Right forelimb (tissue), 1 donor: ENCODE measurements at places on chromosomes 5 and 9.
A peak's percentile ranks its signal among the peaks of the same experiment; 100 is the strongest.

DNA sequence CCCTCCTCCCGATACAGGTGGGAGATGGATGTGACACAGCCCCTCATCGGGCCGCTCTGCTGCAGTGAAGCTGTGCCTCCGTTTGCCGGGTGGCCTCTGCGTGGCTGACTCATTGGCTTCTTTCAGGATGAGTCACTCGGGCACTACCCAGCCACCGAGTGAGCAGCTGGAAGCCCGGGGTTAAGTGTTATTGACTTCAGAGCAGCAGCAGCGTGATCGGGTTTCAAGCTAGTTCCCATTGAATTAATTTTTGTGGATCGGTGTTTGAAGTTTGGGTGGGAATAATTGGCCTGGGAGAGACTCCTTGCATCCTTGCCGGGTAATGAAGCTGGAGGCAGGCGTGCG, 266.4 kb upstream of the IRX4 start:
- no peak for DNase-seq

DNA sequence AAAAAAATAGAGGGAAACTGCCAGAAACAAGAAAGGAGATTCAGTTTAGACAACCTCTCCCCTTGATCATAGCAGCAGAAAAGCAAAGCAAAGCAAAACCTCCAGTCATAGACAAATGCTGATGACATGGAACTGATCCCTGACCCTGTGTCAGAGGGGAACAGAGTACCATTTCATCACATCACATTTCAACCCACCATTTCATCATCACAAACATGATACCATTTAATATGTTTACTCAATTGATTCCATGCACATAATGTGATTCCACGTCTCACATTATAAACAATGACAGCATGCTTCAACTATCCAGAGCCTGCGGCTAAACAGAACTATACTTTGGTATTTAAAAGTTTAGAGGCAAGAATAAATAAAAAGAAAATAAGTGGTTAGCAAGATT, 28.7 kb upstream of the ACOT12 start:
- DNase-seq: no peak

GRCh38 chr5:143164557-143164956, 238.9 kb downstream of the NR3C1 start:
- DNase-seq: no peak

GRCh38 chr5:176875014-176875550, 24.1 kb downstream of the HK3 start:
- DNase-seq: no peak

DNA sequence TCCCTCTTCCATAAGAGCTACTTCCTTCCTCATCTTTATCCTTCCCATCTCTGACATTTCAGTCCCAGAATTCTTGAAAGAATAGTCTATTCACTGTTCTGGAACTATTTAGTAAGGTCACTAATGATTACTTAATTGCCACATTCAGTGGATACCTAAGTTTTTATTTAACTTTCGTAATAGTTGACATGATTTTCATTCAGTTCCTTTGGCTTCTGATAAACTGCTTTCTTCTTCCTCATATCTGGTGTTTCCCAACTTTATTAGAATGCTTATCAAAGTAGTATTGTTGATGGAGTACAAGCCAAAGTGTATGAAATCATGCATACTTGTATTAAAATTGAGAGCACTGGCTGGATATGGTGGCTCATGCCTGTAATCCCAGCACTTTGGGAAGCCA, 10.8 kb downstream of the UBE2D2 start:
- no peak for DNase-seq

DNA sequence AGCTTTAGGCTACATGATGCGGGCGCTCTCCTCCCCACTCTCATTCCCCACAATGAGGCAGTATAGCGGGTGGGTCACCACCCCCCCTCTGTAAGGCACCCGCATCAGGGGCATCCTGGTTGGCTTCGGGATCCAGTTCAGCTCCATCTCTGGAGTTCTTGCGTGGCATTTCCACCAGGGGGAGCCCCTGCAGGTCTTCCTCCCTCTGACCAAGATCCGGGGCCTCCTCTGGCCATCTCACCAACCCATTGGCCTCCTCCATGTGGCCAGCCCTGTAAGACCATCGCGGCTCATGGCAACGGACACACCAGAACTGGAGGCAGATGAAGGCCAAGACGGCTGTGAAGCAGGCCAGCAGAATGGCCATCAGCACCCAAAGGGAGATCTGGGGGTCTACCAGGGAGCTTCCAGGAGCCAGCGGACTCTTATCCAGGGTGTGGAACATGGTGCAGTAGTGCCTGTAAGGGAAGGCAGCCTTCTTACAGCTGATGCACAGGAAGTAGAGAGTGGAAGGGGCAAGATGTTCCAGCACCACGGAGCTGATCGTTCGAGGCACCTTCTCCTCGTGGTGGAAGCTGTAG, 77.0 kb downstream of the CYFIP2 start:
- no peak for DNase-seq

DNA sequence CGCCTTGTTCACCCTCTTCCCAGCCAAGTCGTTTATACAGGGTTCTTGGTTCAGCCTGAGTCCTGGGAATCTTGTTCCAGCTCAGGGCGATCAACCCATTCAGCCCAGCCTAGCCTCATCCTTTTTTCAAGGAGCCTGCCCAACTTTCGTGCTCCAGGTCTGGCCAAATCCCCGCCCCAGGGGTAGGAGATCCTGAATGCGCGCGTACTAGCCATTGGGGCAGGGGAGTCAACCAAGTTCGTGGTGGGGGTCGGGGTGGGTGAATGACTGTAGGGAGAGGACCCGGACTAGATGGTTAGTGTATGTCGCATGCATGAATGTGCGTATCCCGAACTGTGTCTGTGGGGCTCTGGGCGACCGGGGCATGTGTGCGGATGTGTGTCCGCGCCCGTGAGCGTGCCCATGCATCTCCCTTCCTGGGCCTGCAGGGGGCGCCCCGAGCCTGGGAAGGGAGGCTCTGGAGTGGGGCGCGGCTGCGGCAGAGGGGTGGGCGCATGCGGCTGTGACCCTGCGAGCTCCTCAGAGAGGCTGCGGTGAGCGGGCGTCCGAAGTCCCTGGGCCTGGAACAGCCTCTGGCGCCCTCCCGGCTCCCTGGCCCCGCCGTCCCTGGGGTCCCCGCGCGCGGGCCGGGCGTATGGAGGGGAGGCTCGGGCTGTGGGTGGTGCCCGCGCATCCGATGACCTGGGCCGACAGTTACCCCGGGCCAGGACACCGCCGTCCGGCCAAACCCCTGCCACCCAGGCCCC, 8.7 kb downstream of the CCL21 start:
- DNase-seq: peak; percentile 85

DNA sequence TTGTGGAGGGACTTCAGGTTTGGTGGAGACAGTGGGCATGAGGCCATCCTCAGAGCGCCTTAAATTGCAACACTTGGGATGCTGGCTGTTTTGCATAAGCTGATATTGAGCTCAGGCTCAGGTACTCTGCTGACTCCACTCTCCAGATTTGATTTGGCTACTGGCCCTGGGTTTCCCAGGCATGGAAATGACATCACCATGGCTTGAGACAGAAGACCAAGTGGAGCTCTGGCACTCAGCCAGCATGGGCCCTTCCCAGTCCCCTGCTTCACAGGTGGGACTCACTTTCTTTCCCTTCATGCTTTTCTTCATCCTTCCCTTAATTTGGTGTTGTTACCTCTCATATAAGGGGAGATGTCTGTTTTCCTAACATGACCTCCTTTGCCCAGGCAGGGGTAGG, 72.0 kb upstream of the IL12B start:
- DNase-seq: no peak

DNA sequence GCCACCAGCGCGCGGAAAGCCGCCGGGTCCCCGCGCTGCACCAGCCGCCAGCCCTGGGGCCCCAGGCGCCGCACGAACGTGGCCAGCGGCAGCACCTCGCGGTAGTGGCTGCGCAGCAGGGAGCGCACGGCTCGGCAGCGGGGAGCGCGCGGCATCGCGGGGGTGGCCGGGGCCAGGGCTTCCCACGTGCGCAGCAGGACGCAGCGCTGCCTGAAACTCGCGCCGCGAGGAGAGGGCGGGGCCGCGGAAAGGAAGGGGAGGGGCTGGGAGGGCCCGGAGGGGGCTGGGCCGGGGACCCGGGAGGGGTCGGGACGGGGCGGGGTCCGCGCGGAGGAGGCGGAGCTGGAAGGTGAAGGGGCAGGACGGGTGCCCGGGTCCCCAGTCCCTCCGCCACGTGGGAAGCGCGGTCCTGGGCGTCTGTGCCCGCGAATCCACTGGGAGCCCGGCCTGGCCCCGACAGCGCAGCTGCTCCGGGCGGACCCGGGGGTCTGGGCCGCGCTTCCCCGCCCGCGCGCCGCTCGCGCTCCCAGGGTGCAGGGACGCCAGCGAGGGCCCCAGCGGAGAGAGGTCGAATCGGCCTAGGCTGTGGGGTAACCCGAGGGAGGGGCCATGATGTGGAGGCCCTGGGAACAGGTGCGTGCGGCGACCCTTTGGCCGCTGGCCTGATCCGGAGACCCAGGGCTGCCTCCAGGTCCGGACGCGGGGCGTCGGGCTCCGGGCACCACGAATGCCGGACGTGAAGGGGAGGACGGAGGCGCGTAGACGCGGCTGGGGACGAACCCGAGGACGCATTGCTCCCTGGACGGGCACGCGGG, at the start of gene TERT:
TSS of gene TERT (minus strand) at position 234 of the 815 bp plus-strand sequence. CDS start at position 155, 79 bp downstream.
- no peak for DNase-seq

DNA sequence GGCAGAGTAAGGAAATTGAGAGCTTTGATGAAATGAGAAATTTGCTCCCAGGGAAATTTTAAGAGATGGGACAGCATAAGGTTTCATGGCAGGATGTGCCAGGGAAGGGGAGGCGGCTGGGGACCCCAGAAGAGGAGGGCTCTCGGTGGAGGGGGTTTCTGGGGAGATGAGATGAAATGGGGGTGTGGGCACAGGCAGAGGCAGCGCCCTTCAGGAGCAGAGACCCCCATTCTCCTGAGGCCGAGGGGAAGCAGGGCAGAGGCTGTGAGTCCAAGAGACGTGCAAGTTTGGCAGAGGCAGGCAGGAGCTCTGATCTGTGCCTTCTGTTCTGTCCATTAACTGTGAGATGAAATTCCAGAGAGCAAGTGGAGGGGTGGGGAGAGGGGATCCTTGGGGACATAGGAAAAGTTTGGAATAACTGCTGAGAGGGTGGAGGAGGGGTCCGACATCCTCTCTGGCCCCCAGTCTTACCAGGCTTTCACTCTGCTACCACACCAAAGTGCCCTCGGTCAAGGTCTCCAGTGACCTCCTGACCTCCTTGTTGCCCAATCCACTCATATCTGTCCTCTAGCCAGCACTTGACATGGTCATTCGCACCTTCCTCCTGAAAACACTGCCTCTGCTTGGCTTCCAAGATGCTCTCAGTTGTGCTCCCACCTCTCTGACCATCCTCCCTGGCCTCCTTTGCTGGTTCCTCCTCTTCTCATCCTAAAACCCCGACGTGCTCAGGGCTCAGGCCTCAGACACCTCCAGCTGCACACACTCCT, 108.1 kb upstream of the MVB12B start:
- no peak for DNase-seq

DNA sequence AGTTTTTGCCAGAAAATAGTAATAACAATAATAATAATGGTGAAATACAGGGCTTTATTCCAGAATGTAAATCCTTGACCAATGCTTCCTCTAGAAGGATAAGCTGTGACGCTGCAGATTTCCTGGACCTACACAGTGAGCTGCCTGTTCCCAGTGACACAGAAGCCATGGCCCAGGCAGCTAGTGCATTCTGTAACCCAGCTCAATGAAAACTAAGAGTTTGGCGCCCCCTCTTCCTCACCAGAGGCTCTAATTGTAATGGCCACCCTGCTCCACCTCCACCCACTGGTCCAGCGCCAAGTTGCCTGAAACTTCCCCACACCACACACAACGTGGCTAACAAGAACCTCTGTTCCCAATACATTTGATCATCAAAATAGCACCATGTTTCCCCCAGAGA, 248.1 kb downstream of the CETN3 start:
- no peak for DNase-seq

DNA sequence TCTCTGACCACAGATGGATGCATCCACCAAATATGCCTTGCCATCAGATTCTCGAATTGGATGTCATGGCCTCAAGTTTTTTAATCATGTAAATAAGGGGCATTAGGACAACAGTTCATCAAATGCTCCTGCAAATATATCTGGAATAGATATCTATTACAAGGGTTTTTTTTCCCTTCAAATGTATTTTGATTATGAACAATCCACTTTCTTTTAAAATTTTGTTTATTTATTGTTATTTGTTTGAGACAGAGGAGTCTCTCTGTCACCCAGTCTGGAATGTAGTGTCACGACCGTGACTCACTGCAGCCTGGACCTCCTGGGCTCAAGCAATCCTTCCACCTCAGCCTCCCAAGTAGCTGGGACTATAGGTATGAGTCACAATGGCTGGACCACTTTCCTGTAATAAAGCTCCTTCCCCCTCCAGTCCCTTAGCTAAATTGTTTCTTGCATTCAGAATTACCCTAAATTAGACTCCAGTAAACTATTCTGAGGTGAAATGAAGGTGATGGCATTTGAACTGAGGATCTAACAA, 1412.1 kb downstream of the EFNA5 start:
- no peak for DNase-seq

- no peak for DNase-seq
Measured at GRCh38 chr5:6845856-6846255, 132.6 kb downstream of the TENT4A start.

DNA sequence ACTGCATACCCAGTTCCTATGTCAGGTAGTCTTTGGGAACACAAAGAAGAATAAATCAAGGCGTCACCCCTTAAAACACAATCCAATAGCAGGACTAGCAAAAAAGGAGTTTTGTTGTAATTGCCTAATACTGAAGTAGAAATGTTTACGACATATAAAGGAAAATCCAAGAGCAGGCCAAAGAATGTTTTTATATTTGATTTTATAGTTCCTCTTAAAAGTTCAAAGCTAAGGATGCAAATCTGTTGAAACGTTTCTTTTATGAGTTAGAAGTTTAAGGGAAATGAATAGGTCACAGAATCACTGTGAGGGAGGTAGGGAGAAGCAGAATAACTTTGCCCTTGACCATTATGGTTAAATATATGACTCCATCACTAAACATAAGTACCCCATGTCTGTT, 136.1 kb downstream of the PAM start:
- DNase-seq: no peak

GRCh38 chr9:120486347-120486746, 93.6 kb downstream of the CDK5RAP2 start:
- no peak for DNase-seq

- no peak for DNase-seq
Measured at GRCh38 chr5:143036146-143036927, 266.2 kb downstream of the ARHGAP26 start.
